ENCODE measurements at places on chromosomes 1 and 21. TPM values are rescaled to one million over a fixed set of nuclear protein-coding genes. Genes with fewer than 3 reads are reported as not detected.
A peak's percentile ranks its signal among the peaks of the same experiment; 100 is the strongest.

DNA sequence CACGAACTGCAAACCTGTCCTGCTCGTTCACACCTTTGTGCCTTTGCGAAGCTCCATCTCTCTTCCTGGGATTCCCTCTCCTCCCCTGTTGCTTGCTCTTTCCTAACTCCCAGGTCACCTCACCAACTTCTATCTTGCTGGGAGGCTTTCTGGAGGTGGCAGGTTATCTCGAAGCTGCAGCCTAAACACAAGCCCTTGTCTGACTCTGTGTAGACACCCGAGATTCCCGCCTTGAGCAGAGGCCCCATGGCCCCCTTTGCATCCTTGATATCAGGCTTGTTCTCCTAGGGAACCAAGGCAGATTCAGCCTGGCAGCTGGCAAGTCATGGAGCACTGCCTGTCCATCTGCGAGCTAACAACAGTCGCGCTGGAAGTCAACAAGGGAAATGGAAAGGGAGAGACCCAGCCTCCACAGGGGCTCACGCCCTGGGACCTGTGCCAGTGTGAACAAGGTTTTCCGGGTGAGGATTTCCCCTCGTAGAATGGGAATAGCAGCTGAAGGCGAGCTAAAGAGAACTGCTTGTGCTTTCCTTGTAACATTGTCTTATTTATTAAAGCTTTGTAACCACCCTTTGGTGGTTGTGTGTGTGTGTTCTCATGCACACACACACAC is 109.5 kb upstream of the JUN start:
- H3K27me3 ChIP-seq = no peaks in the 10 kb centered on the region
- H3K36me3 ChIP-seq = no peaks in the 10 kb centered on the region
- DNase-seq = no peak
- H3K4me3 ChIP-seq = no peak overlapping the region
- peak overlapping the region; percentile 25 for H3K27ac ChIP-seq
- H3K4me1 ChIP-seq = peaks cover 5% of the 10 kb centered on the region

DNA sequence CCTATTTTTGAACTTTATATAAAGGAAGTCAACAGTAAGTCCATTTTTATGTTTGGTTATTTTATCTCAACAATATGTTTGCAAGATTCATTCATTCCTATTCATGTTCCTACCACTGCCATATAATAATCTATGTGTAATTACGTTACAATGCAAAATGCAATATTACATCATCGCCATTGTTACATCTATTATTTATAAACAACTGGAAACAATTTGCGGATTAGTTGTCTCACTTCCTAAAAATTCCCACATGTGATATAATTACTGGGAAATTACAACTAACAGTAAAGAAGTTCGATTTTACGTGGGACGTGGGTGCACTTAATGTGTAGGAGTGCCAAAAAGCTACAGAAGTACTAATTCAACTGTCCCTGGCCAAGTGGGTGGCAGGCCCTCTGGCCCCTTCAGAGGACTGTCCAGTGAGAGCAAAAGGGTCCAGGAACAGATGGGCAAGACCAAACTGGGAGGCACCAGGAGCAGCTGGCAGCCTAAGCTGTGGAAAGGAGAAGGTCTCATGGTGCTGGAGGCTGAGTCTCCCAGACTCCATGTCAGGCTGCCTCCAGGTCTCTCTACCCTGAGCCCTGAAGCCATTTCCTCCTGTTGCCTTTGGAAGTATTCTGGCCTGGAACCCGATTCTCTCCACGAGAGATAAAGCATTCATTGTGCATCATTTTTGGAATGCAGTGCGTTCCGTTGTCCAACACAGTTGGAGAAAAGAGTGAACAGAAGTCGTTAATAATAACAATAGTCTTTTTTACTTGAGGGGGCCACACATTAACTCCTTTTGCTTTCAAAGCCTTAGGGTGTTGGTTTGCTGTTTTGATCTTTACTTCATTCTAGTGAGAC is 42.9 kb downstream of the TNNT2 start:
- H3K4me1 ChIP-seq = peaks cover 3% of the 10 kb centered on the region
- no peak for DNase-seq
- H3K36me3 ChIP-seq = no peaks in the 10 kb centered on the region
- no peak overlapping the region for H3K27ac ChIP-seq
- H3K27me3 ChIP-seq = no peaks in the 10 kb centered on the region

GRCh38 chr1:158417586-158417985 is 8.5 kb downstream of the OR10K2 start:
- H3K4me1 ChIP-seq = no peaks in the 10 kb centered on the region
- H3K27me3 ChIP-seq = no peaks in the 10 kb centered on the region
- no peak overlapping the region for H3K27ac ChIP-seq
- DNase-seq = no peak
- H3K36me3 ChIP-seq = no peaks in the 10 kb centered on the region

DNA sequence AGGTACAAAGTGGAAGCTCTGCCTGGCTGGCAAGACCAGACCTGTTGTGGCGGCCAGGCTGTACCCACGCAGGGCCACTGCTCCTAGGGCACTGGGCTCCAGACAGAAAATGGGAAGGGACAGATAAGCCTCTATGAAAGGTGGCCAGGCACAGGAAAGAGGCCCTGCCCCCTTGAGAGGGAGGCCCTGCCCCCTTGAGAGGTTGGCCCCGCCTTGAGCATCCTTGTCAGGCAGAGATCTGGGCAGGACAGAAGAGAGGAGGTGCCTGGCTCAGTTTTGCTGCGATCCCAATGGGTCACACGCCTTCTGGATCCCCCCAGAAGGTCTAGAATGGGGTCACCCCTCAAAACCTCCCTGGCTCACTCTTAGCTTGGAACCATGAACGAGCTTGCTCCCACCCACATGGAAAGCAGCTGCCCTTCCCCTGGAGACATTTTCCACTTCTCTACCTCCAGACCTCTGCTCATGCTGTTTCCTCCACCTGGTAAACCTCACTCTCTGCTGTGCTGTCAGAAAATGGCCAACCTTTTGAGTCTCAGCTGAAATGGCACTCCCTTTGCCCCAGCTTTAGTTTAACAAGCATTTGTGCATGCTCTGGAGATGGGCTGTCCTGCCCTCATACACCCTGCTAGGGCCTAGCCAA is 17.5 kb upstream of the ECE1 start:
- H3K27ac ChIP-seq = no peak overlapping the region
- no peaks in the 10 kb centered on the region for H3K36me3 ChIP-seq

- H3K27me3 ChIP-seq = no peaks in the 10 kb centered on the region
- no peak overlapping the region for H3K4me3 ChIP-seq
- H3K27ac ChIP-seq = peak overlapping the region; percentile 65
- peaks cover 3% of the 10 kb centered on the region for H3K36me3 ChIP-seq
- no peak for DNase-seq
Observed at GRCh38 chr1:204340081-204340889, 19.4 kb downstream of the PLEKHA6 start.

GRCh38 chr1:24714859-24715520 is 30.3 kb upstream of the CLIC4 start:
- H3K4me1 ChIP-seq = peaks cover 43% of the 10 kb centered on the region
- no peaks in the 10 kb centered on the region for H3K36me3 ChIP-seq
- no peak overlapping the region for H3K4me3 ChIP-seq
- H3K27me3 ChIP-seq = no peaks in the 10 kb centered on the region

GRCh38 chr1:16922466-16922865 is 735 bp downstream of the CROCC start:
- peaks cover 64% of the 10 kb centered on the region for H3K4me1 ChIP-seq
- DNase-seq = no peak
- H3K4me3 ChIP-seq = no peak overlapping the region
- H3K27me3 ChIP-seq = no peaks in the 10 kb centered on the region
- H3K27ac ChIP-seq = no peak overlapping the region

DNA sequence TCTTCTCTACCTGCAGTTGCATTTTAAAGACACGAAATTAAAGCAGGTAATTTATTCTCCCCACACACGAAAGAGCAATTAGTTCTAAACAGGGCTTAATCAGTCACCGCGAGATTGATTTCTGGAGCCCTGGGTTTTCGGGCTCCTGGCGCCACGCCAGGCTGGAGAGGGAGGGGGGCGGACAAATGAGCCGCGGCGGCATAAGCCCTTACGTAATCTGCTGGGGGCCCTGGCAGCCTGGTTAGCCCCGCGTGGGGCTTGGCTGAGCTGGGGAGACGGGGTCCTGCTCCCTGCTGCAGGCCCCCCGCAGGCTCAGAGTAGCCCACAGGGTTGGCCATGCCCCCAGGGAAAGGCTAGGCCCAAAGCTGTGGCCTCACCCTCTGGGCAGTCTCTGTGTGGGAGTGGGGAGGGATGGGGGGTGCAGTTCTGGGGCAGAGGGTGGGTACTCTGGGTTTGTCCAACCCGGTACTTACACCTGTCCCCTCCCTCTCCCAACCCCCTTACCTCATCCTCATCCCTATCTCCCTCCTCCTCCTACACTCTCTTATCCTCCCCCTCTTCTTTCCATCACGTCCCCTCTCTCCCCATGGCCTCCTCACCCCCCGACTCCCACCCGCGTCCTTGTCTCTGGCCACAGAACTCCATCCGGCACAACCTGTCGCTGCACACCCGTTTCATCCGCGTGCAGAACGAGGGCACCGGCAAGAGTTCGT is 19.9 kb downstream of the FOXO6 start:
- H3K4me1 ChIP-seq = peaks cover 46% of the 10 kb centered on the region
- peak overlapping the region; percentile 64 for H3K27ac ChIP-seq
- H3K27me3 ChIP-seq = peaks cover 31% of the 10 kb centered on the region
- no peak for DNase-seq
- peak overlapping the region; percentile 26 for H3K4me3 ChIP-seq

DNA sequence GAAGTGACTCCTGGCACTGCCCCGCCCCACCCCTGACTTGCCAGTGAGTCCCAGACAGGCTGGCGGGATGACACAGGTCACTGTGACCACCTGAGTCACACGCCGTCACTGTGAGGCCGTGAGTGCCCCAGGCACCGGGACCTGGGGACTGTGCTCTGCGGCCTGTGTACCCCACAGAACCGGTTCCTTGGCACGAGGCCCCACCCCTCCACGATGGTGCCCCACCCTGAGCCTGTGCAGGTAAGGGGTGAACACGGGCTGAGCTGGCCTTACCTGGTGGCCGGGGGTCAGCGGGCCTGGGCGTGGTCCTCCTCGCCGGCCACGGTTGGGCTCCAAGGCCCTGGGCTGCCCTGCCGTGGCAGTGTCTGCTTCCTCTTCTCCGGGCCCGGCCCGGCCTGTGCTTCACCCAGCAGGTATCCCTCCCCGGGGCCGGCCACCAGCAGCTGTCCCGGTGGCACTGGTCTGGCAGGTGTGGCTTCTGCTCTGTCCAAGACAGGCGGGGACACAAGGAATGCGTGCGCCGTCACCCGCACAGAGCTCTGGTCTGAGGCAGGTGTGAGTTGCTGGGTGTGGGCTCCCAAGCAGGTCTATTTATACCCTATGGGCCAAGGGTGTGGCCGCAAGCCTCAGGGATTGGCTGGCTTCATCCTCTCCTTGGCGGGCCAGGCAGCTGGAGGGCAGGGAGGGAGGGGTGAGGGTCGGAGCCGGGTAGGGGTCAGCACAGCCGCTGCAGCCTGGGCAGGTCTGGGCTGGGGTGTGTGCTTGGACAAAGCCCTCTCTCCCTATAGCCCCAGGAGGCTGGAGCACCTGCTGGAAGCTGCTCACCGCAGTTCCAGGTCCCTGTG is at the start of gene RNF223:
RNF223 (minus strand) TSS at position 564 of the 845 bp plus-strand sequence. CDS start 1,740 bp downstream, outside the sequence.
- no peak within 1 kb of the TSS for H3K27ac ChIP-seq
- DNase-seq = no peak
- H3K27me3 ChIP-seq = peaks cover 11% of the 10 kb centered on the region
- H3K4me1 ChIP-seq = peaks cover 12% of the 10 kb centered on the region
- H3K4me3 ChIP-seq = no peak within 1 kb of the TSS

The CHODL gene
- total RNA-seq = 74.2 TPM

The GSTM1 gene
- 28.5 TPM for total RNA-seq
